Suppressor macrophage (primary cell): ENCODE measurements at places on chromosomes 4 and X.

DNA sequence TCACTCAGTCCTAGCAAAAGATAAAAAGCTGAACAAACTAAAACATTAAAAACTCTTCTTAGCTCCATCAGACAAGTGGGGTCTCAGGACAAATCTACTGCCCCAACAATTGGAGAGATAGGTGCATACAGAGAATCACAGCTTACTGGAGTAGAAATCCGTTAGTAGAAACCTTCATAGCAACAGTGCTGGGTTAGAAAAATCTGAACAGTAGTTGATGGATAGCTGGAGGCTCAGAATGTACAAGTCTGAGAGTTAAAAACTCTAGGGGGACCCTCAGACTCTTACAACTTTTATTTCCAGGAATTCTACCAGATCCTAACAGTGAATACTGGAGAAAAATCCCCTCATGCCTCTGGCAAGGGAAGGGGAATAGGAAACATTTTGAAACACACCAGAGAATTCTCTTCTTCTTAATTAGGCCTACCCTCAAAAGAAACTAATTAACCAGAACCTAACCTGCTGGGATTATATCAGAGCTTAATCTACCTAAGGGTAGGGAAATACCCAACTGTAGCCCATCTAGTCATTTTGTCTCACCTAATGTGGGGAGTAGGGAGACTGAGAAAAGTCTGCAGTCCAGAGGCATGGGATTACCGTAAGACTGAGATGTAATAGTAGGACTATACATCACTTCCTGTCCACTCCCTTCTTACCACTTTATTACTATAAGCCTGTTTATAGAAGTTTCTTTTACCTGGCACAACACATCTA, 165.0 kb upstream of the CTSO start:
- no peak for DNase-seq

DNA sequence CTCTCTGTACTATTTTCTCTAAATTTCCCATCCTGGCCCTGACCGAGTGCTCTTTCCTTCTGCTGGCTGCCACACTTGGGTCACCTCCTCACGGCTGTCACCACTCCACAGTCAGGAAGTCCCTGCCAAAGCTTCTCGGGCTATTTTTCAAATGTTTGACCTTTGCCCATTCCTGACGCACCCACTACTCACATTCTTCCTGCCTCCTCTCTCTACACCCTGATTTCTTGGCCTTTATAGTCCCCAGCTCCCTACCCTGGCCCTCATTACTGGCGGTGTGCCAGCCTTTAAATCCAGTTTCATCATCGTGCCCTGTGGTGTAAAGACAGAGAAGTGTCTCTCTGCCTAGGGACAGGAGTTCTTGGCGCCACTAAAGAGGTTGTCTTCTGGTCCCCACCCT, 46.4 kb upstream of the GATB start:
- no peak for DNase-seq

DNA sequence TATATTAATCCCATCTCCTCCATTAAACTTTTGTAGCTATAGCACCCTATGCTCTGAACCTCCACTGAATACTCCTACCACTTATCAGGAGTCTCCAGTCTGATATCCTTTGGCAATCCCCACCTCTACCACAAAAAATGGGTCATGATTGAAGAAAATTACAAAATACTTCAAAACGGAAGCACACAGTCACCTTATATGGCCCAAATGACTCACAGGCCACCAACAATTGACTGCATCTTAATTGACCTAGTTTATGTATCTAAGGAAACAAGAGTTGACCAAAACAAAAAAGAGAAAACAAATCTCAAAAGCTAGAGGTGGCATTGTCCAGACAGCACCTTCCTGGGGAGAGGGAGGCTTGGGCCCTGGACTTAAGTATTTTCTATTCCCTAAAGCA, 120.0 kb upstream of the DIAPH2 start:
- DNase-seq = peak; percentile 4

GRCh38 chrX:133300591-133300990, 82.4 kb upstream of the TFDP3 start:
- DNase-seq = no peak
